ENCODE measurements at places on chromosomes 6 and 20.

GRCh38 chr20:6277661-6278240, 154.9 kb upstream of the FERMT1 start:
- DNase-seq, result no peak

GRCh38 chr6:28896505-28897368, 27.0 kb downstream of the TRIM27 start:
- DNase-seq, result peak; percentile 51

- no peak for DNase-seq
Observed at GRCh38 chr6:37657112-37657886, 40.4 kb downstream of the MDGA1 start.

DNA sequence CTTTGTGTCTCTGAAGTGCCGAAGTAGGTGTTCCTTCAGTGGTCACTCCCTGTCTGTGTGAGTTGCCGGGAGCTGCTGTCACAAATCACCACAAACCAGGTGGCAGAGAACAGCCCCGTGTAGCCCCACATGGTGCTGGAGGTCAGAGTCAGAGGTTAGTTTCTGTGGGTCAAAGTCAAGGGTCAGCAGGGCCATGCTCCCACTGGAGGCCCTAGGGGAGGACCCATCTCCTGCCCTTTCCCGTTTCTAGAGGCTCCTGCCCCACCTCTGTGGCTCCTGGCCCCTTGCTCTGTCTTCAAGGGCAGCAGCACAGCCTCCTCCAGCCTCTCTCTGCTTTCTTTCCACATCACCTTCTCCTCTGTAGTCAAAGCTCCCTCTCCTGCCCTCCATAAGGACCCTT, 264.3 kb downstream of the TAF4 start:
- no peak for DNase-seq

GRCh38 chr6:111524735-111525134, 41.7 kb upstream of the REV3L start:
- no peak for DNase-seq

DNA sequence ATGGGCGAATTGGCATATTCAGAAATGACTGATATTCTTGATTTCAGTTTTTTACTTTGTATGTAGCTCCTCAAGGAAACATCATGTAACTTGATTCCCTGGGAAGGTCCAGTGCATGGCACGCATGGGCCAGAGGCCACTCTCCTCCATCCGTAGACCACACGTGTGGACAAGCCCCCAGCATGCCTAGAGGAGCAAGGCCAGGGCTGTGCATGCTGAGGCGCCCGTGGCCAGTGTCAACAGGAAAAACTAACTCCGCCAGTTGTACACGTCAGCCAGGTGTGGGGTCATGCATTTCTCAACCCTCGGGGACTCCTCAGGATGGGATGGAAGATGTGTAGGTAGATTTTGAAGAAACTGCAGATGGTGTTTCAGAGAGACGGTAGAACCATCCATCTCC, 37.8 kb upstream of the CD93 start:
- no peak for DNase-seq

DNA sequence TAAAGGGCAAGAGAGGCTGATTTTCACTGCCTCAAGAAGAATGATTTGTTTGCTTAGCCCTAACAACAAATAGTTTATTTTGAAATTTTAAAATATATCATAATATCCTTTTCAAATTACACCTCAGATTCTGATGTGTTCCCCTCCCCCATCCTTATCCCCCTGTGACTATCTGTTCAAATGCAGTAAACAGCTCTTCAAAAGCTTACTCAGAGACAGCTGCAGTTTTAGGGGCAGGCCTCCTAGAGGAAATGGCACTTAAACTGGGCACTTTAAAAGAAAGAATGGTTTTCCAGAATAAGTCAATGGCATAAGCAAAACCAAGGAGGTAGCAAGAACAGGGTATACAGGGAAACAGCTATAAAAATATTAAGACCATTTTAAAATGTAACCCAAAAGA, 118.6 kb upstream of the UST start:
- no peak for DNase-seq

- DNase-seq, result no peak
Observed at GRCh38 chr20:43605715-43606114, 15.0 kb downstream of the IFT52 start.

DNA sequence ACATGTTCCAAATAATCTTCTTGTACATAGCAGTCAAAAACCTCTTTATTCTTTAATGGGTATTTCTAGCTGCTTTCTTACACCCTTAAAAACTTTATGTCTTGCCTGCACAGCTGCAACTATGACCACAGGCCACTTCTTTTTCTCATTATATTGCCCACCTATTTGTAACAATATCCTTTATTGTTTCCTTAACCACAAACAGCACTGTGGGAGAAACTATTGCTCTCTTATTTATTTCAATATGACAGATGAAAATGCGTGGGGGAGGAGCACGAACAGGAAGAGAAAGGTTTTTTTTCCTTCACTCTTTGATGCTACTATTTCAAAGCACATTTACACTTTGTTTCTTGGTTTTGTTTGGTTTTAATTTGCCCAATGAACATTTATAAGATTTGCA, 253.5 kb downstream of the GJA1 start:
- DNase-seq, result no peak

DNA sequence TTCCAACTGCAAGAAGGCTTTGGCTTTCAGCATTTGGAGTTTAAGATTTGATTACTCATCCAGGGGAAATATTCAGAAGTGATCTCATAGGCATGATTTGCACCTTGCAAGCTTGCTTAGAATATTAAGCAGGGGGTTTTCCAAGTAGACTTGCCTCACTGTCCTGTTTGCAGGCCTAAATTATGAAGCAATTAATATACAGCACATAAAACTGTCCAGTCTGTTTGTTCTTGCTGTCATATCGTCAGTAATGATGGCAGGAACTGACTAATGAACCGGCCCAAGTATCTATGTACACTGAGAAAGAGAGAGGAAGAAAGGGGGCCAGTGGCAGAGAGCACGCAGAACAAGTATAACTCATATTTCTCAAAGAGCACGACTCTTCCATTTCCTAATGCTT, 212.5 kb upstream of the SUPT3H start:
- no peak for DNase-seq

DNA sequence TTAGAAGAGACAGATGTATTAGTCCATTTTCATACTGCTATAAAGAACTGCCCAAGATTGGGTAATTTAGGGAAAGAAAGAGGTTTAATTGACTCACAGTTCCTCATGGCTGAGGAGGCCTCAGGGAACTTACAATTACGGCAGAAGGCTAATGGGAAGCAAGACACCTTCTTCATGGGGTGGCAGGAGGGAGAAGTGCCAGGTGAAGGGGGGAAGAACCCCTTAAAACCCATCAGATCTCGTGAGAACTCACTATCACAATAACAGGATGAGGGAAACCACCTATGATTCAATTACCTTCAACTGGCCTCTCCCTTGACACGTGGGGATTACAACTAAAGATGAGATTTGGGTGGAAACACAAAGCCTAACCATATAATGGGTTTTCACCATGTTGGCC, 28.9 kb upstream of the PNRC1 start:
- DNase-seq, result no peak

DNA sequence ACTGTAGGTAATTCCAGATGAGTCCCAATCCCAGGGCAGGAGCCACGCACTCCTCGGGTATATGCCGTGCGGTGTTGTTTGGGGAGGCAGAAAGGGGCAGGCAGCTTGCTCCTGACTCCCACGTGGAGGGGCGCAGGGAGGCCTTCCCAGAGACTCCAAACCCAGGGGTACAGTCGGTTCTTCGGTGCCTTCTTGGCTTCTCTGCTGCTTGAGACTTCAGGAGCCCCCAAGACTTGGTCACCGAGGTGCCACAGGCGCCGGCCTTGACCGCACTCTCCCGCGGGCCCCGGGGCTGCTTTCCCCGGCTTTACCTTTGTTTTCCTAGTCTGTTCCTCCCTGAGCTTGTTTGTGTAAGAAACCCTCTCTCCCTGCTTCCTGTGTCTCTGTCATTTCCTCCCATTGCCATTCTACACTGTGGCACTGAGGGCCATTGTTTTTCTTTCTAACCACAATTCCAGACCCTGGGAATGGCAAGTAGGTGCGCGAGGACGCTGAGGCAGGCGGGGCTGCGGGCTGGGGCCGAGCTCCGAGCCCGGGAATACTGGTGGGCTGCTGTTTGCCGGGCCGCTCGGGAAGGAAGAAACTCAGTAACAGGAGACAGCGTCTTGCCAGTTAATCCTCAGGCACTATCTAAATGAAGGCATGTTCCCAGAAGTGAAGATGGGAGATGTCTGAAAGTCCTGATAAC, 215.6 kb upstream of the HEY2 start:
- DNase-seq, result no peak

DNA sequence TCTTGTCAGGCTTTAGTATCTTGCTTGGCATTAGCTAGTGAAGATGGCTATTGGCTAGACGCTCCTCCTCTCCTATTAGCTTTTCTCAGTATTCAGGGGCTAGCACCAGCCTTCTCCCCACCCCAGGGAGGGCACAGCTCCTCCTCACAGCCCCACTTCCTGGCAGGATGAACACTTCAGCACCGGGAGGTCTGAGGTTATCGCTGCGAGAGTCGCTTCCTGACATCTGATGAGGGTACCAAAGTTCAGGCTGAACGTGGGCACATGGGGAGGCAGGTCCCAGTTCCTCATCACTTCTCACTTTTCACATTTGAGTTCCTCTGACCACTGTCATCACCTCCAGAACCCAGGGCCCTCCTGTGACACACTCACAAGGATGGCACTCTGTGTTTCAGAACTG, 66.6 kb downstream of the LAMA4 start:
- no peak for DNase-seq

GRCh38 chr6:47170617-47170947, 128.4 kb upstream of the ADGRF1 start:
- DNase-seq, result no peak

- no peak for DNase-seq
Observed at GRCh38 chr6:36999061-36999750, 6.2 kb upstream of the FGD2 start.

DNA sequence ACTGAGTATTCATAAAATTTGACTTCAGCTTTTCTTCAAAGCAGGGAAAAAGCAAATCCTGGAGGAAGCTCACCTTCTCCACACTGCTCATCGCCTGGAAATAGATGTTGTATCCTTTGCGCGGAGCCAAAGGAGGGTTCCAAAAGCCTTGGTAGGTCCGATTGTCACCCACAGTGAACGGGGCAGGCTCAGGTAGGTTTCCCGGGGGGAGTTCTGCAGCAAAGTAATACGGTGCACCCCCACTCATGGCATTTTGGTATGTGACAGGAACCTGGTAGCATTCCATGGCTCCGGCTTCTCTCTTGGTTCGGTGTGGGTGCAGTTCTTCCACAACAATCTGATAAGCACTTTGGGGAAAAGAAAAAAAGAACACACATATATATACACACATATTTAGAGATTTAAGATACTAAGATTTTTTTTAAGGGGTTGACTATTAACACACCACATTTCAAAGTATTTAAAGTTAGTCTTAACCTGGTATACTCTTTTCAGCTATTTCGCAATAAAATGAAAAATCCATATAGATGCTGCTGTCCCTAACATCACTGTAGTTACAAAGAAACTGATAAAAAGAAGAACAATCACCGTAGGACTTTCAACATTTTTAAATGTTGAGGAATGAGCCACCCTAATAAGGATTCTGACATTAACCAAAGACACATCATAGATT, 166.7 kb upstream of the THEMIS start:
- DNase-seq, result no peak

- no peak for DNase-seq
Observed at GRCh38 chr20:38299963-38300362, 4.0 kb upstream of the BPI start.

DNA sequence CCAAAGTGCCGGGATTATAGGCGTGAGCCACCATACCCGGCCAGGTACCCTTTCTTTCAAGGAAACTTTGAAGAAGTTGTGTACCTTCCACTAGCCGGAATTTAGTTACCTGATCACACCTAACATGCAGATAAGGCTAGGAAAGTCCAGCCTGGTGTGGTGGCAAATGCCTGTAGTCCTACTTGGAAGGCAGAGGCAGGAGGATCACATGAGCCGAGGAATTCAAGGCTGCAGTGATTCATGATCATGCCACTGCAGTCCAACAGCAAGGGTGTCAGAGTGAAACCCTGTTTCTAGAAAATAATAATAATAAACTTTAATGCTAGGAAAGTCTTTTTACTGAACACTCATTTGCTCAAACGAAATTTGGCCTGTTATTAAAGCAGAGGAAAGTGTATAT, 21.0 kb downstream of the NFYA start:
- DNase-seq, result no peak

DNA sequence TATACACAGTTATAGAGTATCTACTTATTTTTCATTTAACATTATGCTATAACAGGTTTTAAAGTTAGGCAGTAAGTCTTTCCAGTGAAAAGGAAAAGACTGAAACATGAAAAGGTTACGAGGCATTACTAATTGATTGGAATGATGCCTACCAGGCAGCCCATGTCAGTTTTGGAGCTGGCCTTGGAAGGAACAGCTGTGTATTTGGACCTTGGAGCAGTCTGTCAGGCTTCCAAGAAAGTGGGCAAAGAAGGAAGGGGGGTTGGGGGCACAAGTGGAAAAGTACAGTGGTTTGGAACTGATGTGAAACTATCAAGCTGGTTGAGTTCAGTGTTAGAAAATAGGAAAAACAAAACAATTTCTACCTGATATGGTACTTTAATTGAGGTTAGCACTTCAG, 41.7 kb downstream of the SLC16A10 start:
- no peak for DNase-seq

DNA sequence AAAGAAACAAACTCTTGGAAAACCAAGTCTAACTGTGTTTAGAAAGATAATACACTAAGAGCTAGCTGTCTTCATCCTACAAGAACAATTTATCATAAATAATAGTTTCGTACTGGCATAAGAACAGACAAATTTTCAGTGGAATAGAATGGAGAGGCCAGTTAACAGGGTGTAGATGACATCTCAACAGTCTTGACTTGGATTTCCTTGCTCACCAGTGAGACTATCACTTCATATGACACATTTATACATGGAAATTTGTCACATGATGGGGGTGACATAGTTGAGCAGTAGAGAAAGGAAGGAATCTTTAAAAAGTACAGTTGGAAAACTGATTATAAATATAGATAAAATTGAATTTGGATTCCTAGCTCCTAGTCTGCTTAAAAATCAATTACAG, 35.6 kb downstream of the TNFAIP3 start:
- DNase-seq, result no peak

- DNase-seq, result no peak
Observed at GRCh38 chr20:46551522-46552381, 1.3 kb upstream of the OCSTAMP start.

GRCh38 chr6:142462260-142462659, 160.5 kb downstream of the ADGRG6 start:
- no peak for DNase-seq

- no peak for DNase-seq
Observed at GRCh38 chr20:50720026-50720425, 11.4 kb upstream of the PARD6B start.

GRCh38 chr6:7639427-7639826, 49.4 kb downstream of the SNRNP48 start:
- no peak for DNase-seq

GRCh38 chr6:2967936-2968335, 3.4 kb downstream of the SERPINB6 start:
- DNase-seq, result no peak

GRCh38 chr6:81774542-81774941, 22.1 kb upstream of the TENT5A start:
- DNase-seq, result no peak

- no peak for DNase-seq
Observed at GRCh38 chr6:49462071-49462470, 982 bp downstream of the MMUT start.

Data from stimulated activated CD4-positive, alpha-beta T cell treated with anti-CD3 and anti-CD28 coated beads, Interleukin-15, amount 100 ng/mL, for 24 hours (primary cell).